Amniotic stem cell (primary cell): ENCODE measurements at places on chromosomes 1 and 21.
A peak's percentile ranks its signal among the peaks of the same experiment; 100 is the strongest.

GRCh38 chr1:17405898-17406759 lies 33.3 kb downstream of the RCC2 start:
- peak; percentile 32 for DNase-seq

- no peak for DNase-seq
Measured at GRCh38 chr1:212514056-212514614, 81.4 kb downstream of the NENF start.

DNA sequence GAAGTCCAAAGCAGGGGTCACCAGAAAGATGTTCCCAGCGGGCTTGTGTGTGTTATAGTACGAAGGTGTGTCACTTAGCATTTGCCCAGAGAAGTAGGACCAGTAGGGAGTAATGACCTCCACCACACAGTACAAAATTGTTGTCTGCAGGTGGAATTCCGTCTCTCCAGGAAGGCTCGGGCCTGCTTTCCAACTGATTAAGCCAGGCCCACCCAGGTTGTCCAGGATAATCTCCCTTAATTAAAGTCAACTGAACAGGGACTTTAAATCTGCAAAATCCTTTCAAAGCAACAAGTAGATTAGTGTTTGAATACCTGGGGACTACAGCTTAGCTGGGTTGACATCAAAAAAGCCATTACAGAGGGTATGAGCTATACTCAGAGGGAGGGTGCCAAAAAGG lies 131.3 kb downstream of the BACH1 start:
- no peak for DNase-seq

GRCh38 chr21:34988139-34988538 lies 61.0 kb downstream of the RUNX1 start:
- DNase-seq, result no peak

- no peak for DNase-seq
Measured at GRCh38 chr1:202622388-202622787, 87.9 kb downstream of the SYT2 start.

- DNase-seq, result no peak
Measured at GRCh38 chr1:15432324-15432723, 5.9 kb upstream of the CTRC start.

DNA sequence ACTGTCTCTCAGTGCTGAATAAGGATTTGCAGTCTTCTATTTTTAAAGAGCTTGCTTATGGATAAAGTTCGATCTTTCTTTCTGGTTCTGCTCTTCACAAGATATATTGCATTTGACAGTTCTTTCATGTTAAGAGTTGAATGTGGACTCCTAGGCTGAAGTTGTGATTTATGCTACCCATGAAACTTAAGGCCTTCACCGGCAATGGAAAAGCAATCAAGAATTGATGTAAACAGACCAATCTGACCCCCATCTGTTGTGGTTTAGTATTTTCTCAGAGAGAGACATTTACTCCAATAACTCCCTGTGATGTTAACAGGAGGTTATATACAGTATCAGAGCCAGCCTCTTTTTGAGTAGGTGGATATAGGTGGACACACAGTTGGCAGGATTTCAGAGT lies 165.8 kb downstream of the PAPPA2 start:
- no peak for DNase-seq

GRCh38 chr1:199936441-199936840 lies 91.1 kb upstream of the NR5A2 start:
- no peak for DNase-seq

GRCh38 chr1:42973799-42974198 lies 15.1 kb upstream of the SLC2A1 start:
- DNase-seq, result no peak

DNA sequence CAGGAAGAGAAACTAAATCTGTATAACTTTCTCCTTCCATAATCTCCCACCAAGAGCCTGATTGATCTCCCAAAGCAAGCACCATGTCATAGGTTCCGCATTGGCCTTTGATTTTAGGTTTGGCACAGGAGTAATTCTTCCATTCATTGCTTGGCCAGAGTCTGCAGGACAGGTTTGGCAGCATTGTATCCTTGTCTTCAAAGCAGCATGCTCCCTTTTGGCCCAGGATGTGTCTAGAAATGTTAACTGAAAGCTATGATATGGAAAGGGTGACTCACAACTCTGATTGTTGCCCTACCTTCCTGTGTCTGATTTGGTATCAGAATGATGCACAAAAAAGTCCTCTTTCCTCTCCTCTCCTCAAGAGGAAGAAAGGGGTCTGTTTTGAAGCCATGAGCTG lies 824.3 kb upstream of the PRMT6 start:
- DNase-seq, result no peak

DNA sequence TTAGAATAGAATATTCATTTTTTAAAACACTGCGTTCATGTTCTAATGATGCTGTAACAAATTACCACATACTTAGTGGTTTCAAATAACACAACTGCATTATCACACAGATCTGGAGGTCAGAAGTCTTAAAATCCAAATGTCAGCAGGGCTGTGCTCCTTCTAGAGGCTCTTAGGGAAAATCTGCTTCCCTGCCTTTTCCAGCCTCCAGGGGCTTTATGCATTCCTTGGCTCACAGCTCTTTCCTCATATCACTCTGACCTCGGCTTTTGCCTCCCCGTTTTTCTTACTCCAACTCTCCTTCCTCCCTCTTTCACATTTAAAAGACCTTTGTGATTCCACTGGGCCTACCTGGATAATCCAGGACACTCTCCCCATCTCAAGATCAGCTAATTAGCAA lies 18.6 kb upstream of the FMN2 start:
- DNase-seq, result no peak

DNA sequence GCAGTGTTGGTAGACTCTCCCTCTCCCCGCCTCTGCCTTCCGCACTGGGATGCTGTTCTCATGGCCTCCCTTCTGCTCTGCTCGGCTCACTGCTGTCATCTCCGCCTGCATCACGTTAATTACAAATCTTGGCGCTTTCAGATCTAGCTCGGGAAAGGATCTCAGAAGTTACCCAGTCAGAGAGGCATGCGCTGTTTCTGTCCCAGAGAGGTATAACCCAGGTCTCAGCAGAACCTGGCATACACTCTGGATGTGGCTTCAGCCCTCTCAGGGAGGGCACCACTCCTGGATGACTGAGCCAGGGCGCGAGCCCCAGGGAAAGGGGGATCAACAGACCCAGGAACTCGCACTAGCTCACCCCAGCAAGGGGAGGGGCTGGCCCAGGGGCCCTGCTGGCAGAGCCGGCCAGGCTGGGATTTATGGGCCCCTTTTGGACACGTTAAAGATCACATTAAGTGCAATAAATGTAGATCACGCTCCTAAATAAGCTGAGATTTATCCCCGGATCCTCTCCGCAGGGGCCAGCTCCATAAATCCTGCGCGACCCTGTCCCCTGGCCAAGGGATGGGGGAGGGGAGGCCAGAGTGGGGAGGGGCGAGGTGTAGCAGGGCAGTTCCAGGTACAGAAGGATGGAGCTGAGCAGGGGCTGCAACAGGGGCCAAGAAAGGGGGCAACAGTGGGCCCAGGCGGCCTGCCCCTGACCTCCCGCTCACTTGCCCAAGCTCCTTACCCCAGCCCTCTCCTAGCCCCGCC lies 101.3 kb upstream of the ZBTB40 start:
- no peak for DNase-seq

DNA sequence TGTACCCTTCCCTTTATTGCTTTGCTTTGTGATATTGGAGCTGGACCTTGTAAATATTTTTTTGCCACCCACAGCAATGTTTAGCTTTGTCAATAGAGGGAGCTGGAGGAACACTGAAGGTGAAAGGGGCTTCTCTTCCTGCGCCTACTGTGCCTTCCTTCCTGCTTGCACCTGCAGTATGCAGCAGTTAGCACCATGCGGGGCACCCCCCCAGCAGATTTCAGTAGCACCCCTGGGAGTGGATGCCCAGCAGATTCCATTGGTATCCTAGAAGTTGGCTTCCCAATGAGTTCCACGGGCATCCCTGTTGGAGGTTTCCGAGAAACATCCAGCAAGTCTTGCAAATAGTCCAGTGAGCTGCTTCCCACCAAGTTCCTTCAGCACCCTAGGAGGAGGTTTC lies 25.6 kb downstream of the S100A10 start:
- no peak for DNase-seq

- DNase-seq, result no peak
Measured at GRCh38 chr1:86194491-86195034, 38.0 kb upstream of the COL24A1 start.

DNA sequence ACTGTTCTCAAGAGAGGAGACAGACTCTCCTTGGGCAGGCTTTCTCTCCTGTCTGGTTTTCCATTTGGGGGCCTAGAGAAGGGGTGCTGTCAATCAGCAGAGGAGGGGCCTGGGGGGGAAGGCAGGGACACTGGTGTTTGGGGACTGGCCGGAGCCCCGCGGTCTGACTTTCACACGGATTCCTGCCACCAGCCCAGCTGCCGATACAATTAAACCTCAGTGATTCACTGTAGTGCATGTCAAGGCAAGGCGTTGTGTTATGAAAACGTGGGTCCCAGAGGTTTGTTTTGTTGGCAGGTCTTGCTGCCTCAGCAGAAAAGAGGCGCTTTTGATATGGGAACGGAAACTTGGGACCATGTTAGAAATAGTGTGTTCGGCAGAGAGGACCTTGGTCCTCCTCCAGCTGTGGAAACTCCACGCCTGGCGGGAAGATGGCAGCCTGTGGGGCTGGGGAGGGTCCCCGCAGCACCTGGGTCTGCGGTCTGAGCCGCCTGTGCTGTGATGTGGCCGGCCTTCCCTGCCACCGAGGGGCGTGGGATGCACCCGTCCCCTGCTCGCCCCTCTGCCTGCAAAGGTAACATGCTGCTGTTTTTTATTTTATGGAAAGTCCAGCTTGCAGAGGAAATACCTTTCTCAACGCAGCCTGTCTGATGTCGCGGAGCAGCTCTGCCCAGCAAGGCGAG lies 47.6 kb downstream of the SPSB1 start:
- no peak for DNase-seq

GRCh38 chr1:181676269-181676668 lies 193.0 kb downstream of the CACNA1E start:
- no peak for DNase-seq

- no peak for DNase-seq
Measured at GRCh38 chr1:179318491-179318890, 24.9 kb downstream of the SOAT1 start.

- no peak for DNase-seq
Measured at GRCh38 chr1:185315445-185316071, 1.5 kb downstream of the IVNS1ABP start.

- peak; percentile 21 for DNase-seq
Measured at GRCh38 chr1:159092036-159092760, 15.6 kb upstream of the AIM2 start.

DNA sequence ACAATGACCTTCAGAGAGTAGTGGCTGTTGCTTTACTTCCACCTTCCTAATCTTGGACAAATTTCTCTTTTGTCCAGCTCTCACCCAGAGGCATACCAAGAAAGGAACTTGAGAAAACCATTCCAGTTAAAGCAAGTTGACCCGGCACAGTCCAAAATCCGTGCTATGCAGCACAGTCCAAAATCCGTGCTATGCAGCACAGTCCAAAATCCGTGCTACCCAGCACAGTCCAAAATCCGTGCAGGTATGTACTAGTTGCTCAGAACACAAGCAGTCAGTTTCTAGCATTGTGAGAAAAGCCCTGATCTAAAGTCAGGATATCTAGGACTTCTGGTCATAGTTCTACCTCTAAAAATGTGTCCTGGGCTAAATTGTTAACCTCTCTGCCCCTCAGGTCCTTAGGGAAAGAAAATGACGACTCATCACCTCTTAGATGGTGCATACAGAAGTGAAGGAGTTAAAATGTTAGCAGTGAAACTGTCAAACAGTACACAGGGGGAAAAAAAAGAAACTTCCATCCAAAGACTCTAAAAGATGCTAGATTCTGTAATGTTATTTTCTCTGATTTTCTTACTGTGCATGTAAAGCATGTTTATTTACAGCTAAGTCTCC lies 40.3 kb upstream of the ENAH start:
- no peak for DNase-seq

DNA sequence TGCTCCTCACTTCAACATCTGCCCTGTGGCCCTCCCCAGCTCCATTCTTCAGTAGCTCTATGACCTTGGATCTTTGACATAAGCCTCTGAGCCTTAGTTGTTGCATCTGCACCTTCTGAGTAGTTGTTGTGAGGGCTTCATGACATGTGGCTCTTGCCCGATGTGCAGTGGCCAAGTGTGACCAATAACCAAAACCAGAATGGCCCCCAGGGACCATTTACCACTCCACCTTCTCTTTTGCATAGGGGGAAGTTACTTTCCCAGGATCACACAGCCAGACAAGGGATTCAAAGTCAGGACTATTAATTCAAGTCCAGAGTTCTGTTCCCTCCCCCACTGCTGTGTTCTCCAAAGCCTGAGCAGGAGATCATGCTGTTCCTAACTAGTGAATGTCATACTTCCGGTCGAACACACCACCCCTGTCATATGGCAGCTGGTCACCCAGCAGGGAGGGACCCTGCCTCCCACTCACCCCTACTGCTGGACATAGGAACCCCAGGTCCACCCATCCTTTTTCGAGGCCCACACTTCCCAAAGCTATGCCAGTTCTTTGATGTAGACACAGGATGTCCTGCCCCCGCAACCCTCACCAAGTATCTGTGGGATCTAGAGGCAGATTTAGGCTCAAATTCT lies 4.0 kb downstream of the FGR start:
- no peak for DNase-seq

GRCh38 chr1:219824338-219824737 lies 104.0 kb downstream of the SLC30A10 start:
- no peak for DNase-seq

DNA sequence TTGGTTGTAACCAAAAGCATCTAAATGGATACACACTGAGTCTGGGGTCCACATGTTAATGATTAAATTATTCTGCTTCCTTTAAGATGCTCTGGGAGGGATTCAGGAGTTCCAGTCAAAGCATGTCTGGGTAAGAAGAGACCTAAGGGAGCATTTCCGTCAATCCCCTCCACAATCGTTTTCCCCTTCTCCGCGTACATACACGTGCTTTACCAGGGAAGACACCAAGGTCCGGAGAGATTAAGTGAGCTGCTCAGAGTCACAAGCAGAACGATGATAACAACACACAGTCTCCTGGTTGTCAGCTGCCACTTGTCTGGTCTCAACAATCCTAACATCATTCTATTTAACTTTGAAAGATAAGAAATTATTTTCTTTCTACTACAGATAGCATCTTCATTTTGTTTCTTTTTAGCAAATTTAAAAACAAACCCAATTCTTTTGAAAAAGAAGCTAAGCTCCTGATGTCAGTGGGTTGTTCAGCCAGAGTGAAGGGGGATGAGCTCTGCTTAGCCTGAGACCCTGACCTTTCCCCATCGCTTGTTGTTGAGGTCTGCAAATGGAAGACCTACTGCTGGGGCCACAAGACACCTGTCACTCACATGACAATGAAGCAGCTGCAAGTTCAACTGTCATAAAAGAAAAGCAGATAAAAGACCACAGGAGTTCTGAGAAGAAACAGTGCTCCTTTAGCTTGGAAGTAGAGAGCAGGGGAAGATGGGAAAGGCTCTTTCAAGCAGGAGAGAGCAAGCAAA lies 4.5 kb downstream of the PAFAH2 start:
- no peak for DNase-seq
